Amniotic stem cell (primary cell): ENCODE measurements at places on chromosomes 2 and 18.

GRCh38 chr2:49360407-49360767 is 206.1 kb upstream of the FSHR start:
- no peak for DNase-seq

DNA sequence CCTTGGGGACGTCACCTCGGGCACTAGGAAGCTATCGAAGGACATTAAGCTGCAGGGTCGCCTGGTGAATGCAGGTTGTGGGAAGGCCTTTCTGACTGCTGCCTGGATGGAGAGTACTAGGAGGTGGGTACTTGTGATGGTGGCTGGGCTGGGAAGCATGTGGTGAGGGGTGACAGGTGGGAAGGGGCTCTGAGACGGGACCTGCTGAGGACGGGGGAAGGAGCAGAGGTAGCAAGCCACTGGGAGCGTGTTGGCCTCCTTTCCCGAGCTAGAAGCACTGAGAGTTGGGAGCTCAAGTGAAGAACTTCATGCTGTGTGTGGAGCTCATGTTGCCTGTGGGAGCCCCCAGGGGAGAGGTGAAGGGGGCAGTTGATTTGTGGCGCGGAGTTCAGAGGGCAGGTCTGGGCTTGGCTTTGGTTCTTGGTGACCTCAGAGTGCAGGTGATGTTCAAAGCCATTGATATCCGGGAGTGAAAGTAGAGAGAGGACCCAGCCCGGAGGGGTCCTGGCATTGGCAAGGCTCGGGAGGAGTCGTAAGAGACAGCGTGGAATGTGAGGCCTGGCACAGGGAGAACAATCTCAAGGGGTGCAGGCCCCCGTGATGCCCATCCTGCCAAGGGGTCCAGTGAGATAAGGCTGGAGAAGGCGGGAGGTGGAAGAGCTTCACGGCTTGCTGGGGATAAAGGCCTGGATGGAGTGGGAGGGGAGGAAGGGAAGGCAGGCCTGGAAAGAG is 13.2 kb downstream of the MROH2A start:
- no peak for DNase-seq

- DNase-seq, result no peak
Observed at GRCh38 chr2:29562896-29563295, 358.5 kb downstream of the ALK start.

DNA sequence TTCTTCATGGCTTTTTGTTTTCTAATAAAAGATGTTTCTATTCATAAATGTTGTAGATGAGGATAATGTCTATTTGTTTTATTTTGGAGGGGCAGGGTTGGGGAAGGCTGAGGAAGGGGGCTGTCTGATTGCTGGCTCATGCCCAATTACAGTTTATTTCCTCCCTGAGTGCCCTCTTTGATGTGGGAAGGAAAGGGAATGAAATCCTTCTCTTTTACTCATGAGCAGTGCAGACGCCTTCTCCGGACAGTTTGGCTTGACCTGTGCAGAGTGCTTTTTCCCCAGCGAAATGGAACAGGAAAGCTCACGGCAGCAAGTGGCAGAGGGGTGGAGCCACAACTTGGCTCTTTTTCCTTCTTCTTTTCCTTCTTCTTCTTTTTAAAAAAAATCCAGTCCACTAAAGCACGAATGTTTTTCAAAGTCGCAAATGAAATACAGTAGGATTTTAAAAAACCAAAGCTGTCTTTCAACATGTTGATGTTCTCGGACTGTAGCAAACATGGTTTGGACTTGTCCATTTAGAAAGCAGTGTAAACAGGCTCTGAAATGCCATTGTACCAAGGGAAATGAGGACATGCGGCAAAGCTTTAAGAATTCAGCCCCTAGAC is 34.5 kb downstream of the RAB31 start:
- no peak for DNase-seq

DNA sequence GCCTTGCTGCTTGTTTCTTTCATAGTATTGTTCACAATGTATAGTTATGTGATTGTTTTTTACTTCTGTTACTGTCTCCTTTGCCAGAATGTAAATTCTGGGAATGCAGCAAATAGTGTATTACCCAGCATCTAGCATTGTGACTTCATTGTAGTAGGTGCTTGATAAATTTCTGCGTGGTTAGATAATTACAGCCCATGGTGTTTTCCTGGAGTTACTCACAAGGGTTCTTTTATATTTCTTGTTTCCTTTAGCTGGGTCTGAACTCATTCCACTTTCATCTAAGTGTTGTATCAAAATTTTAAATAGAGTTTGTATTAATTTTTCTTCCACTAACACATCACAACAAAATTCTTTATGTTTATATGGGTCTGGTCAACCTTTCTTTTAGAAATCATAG is 132.6 kb downstream of the MAP4K4 start:
- DNase-seq, result no peak

DNA sequence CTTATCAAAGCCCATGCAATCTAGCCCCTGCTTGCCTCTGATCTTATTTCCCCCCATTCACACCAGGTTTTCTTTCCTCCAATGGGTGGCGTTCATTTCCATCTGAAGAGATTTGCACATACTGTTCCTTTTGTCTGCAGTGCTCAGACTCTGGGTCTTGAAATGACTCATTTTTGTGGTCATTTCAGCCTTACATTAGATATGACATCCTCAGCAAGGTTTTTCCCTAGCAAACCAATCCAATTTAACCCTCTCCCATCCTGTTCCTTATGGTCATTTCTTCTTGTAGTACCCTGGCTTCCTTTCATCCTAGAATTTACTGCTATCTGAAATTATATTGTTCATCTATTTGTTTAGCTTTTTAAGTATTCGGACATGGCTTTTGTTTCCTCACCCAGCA is 42.5 kb upstream of the SCN1A start:
- no peak for DNase-seq
